ENCODE measurements at places on chromosomes 3 and 15.

DNA sequence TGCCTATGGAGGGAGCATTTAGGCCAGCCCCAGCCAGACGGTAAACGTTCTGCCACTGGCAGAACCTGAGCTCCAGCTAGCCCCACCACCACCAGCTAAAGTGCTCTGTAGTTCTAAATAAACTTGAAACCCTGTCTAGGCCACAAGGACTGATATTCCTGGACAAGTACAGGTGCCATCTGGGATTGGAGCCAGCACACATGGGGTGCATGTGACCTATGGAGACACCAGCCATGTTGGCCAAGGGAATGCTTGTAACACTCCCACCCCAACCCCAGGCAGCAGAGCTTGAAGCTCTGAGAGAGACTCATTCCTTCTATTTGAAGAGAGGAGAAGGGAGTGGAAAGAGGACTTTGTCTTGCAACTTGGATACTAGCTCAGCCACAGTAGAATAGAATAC lies 284.5 kb upstream of the DCBLD2 start:
- no peak for DNase-seq

DNA sequence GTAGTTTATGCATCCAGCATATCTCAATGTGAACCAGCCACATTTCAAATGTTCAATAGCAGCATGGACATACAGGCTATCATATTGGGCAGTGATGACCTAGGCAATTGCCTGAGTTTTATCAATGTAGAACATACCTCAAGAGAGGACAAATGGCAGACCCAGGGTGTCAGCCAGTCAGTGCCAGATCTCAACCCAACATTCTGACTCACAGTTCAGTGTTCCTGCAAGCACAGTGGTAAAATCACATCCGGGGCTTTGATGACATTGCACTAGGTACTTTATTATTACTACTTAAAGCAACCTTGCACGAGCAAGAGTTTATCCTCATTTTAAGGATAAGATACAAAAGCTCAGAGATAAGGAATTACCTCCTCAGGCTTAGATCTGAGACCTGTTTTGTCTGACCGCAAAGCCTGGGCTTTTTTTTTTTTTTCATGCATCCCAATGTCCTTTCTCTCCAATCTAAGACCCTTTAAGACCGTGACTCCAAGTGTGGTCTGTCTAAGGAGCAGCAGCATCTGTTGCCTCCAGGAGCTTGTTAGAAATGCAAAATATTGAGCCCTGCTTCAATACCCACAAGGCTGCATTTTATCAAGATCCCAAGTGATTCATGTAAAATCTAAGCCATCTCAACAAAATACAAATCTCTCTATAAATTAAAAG lies 60.1 kb downstream of the SLC12A1 start:
- DNase-seq = no peak

GRCh38 chr3:50604628-50605588 lies 6.7 kb downstream of the CISH start:
- DNase-seq = no peak

- no peak for DNase-seq
Observed at GRCh38 chr3:178856804-178857203, 214.8 kb downstream of the ZMAT3 start.

DNA sequence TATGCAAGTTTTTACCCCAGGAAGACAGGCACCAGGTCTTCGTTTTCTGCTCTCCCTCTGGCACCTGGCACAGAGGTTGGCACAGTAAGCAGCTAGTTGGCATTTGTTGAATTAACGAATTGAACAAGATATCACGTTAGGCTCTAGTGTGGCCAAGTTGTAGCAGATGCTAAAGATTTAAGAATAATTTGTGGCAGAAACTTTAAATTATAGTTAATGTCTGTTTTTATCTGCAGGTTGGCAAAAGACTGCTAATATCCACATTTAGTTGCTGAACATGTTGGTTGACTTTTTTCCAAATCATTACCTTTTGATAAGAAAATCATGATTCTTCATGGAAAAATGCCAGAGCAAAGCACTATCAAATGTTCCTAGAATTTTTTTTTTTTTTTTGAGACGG lies 8.1 kb downstream of the CHRNA5 start:
- no peak for DNase-seq

DNA sequence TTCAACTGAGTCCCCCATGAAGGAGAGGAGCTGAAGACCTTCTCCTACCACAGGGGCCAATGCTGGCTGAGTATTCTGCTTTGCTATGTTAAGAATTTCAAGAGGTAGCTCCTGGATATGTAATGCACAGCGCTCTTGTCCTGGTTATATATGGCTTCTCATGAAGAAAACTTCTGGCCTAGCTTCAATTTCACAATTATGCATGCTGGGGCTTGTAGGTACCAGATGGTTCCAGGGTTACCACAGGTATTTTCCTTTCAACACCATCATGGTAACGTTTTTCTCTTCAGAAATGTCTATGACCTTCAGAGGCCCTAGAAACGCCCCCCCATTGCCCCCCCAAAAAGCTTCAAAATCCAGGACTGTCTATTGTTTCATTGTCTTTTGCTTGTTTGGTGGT lies 311.7 kb upstream of the ICE2 start:
- no peak for DNase-seq

DNA sequence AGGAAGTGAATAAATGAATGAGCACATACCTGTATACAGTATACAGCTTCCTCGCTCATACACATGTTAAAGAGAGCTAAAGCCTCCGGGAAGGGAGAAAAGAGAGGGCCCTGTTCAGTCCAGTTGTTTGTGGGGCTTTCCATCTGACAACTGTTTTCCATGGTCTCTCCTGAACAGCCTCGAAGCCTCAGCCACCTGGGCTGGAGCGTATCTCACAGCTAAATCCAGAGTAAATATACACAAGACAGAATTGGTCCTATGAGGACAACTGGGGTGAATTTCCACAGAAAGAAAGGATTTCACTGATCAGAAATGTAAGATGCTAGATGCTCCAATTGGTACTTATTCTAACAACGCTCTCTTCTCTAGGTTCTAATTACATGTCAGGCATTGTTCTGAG lies 103.5 kb downstream of the LIPC start:
- DNase-seq = no peak

DNA sequence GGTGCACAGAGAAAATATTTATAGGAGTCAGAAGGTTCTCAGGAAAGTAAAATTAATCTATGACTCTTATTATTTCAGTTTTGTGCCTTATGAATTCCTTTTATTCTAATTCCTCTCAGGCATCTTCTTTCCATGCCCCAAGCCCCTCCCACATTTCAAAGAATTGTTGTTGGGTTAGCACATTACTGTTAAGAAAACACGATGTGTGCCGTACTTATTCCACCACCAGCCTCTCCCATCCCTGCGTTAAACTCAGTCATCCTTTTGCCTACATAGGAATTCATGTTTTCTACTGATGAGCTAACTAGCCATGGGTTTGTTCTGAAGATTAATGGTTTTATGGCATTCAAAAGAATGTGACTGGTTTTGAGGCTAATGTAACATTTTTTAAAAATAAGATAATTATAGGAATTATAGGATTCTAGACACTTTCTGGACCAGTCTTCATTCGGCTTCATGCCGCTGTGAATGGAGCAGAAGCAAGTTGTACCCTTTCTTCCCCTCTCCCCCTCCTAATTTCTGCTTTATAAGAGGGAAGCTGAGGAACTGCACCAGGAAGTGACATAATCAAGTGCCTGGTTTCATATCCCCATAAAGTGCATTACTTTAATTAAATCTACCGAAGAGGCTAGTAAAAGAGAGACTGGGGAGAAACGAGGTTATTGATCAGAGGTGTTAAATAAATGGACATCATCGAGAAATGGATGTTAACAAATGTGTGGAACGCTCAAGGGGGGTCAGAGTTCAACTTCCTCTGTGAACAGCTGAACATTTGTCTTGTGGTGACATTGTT lies 12.3 kb upstream of the MB21D2 start:
- DNase-seq = peak; percentile 67

DNA sequence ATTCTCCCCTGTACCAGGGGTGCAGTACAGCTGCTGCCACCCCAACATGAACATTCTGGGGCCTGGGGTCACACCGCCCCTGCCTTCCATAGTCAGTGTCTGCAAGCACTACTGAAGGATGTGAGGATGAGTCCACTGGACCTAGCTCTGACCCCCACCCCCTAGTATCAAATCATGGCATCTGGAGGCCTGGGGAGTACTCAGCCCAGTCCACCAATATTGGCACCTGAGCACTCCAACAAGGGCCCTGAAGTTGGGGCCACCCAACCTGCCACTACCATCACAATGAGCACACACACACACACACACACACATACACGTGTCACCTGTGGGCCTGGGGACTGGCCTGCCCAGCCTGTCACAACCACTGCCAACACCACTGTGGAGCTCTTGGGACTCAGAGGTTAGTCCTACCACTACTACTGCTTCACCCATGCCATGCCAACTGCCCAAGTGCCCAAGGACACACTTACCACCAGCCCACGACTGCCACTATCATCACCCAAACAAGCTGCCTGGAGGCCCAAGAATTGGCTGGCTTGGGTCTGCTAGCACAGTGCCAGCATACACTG lies 253.9 kb downstream of the MCTP2 start:
- DNase-seq = no peak

- DNase-seq = no peak
Observed at GRCh38 chr3:190097617-190098016, 23.1 kb downstream of the P3H2 start.
